Esophagus squamous epithelium (tissue), 5 donors: ENCODE measurements at places on chromosomes 3 and 15.

DNA sequence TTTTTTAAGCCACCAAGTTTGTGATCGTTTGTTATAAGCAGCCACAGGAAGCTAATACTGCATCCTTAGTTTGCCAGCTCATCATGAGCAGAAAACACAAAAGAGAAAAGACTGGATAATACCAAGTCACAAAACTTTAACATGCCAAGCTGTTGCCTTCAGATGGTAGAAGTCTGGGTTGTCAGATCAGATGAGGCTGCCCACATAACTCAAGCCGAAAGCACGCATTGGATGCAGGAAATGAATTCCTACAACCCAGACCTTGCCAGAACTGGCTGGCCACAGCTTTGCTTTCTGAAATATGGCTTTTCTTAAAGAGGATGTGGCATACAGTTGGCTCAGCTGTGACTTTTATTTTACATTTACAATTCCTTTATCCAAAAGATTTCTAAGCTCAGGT is 118.3 kb upstream of the NEO1 start:
- no peak for DNase-seq

DNA sequence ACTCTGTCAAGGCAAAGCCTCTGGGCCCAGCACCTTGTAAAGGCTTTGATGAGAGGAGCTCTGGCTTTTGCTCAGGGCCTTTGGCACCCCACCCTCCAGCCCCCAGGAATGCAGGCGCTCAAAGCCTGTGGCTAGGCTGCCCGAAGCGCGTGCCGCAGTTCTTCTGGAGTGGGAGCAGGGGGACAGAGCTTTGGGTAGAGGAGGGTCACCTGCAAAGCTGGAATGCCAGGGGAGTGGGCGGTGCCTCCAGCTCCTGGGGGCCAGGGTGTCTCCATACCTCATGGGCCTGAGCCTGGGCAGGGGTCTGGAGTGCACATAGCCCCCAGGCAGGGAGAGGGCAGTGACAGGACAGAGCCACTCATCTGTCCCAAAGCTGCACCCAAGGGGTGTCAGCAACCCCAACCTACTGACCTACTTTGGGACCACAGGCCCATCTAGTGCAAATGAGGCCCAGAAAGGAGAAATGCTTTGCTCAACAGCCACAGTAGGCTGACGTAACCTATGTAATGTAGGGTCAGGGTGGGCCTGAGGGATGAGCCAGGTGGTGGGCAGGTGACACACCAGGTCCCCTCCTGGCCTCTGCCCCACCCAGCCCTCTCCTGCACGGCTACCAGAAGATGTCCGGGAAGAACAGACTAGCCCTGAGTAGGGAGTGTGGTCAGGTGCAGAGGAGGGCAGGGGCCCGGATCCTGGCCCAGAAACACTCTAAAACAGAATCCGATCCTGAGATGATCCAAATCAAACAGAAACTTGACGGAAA is 2.2 kb upstream of the CALML4 start:
- DNase-seq: no peak

- DNase-seq: no peak
Measured at GRCh38 chr15:78075490-78076230, 1.9 kb downstream of the TBC1D2B start.

GRCh38 chr3:72818092-72818773 is 30.0 kb downstream of the SHQ1 start:
- no peak for DNase-seq

DNA sequence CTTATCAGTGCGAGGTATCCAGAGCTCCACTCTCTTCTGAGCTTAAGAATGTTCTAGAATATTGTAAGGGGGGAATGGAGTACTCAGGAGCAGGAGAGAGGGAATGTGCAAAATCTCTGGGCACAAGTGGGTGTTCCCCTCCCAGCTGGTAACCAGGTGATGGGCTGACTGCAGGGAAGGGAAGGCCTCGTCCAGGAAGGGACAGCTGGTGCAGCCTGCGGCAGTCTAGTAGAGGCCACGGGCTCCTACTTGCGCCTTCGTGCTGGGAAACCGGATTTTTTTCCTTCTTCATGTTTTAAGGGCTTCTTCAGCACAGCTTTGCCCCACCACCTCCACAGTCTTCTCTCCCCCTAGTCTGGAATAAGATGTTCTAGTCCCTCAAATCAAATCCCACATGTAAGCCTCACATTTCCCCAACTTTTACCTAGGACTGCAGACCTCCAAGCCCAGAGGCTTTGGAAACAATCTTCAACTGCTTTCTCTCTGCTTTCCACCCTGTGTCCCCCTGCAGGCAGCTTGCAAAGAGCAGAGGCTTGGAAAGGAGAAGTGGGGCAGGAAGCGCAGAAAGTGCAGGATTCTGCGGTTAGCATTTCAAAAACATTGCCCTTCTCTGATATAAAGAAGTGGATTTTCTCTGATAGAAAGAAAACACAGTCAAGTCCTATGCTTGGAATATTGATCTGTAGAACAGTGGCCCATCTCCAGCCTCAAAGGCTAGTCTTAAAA is 11.9 kb upstream of the CGNL1 start:
- no peak for DNase-seq

DNA sequence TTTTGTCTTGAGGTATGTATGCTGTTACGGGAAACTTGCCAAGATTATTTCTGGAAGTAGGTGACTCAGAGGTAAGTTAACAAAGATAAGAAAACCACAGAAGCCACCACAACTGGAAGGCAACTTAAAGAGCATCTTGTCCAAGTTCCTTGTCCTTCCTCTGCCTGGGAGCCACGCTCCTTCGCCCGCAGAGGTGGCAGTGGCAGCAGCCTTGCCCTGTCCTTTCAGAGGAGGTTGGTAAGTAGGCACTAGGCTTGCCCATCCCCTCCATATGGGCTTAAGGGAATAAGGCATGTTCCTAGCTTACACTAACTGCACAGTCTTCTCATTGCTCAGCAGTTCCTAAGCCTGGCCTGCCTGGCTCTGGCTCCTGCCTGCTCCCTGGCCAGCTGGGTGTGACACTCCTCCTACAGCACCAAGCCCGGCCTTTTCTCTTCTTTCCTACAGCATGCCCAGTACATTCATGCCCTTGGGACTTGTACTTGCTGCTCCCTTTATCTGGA is 48.0 kb upstream of the RAB6B start:
- no peak for DNase-seq

GRCh38 chr15:90871716-90872485 is 3.5 kb downstream of the FURIN start:
- DNase-seq: no peak

GRCh38 chr3:68891280-68891943 is 40.9 kb downstream of the TAFA4 start:
- no peak for DNase-seq

GRCh38 chr3:42908675-42909074 is 2.7 kb downstream of the ZNF662 start:
- DNase-seq: no peak

DNA sequence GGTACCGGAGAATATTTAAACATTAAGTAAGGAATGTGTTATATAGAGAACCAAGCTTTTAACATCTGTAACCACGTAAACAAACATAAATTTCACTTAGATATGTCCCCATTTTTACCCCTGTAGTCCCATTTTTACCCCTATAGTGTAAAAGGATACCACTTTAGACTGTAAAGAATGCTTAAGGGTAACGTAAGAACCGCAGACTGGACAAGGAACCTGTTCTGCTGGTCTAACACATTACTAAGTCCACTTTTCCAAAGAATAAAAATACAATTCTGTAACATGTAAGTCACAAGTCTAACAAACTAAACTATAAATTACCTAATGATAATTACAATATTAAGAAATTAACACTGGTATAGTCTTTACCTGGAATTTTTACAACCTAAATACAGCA is 2.9 kb downstream of the SLC12A6 start:
- no peak for DNase-seq

DNA sequence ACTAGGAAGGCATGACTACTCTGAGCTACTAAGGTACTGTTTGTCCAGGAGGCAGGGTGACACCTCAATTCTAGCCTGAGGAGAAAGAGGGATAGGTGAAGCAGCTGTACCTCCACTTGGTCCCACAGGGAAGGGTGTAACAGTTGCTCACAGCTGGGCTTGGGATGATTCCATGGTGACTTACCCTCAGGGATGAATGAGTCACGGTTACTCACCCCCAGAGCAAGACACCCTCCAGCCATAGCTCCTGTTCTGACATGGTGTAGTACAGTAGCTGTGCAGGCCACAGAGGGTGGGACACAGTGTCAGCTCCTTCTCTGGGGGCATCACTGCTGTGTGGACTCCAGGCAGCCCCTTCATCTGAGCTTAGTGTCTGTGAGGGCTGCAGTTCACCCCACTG is 868.6 kb upstream of the SEMA6D start:
- no peak for DNase-seq
